CMK (cell line): ENCODE measurements at places on chromosomes 1 and 21.

DNA sequence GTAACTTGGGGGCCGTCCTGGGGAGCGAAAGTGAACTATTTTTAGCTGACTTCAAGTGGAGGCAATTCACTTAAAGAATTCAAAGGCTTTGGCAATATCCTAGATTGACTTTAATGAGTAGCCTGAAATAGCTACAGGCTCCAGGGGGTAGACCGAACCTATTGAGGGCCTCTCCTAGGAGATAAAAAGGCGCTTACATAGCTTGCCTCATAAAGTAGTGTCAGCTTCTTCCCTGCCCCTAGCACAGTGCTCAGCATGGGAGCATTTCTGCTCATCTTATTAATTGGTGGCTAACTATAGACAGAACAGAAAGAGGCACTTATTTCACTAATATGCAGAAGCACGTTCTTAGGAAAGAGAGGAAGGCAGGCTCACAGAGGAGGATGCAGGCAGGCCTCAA, 12.3 kb upstream of the CTNNBIP1 start:
- no peak for DNase-seq

GRCh38 chr1:12081648-12082396, 18.7 kb downstream of the TNFRSF8 start:
- DNase-seq, result no peak

DNA sequence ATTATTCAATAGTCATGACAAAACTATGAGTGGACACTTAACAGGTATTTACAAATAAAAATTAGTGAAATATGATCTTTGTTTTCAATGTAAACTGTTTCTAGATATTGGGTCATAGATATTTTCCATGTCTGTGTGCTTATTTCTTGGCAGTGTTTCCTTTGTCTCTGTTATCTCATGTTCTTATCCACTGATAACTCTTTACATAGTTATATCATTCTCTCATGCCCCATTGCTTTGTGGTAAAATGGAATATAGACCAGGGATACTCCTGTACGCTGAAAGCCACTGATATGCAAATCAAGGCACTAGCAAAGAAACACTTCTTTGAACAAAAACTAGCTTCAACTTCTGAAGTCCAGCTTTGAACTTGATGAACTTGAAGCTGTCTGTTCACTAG, 113.1 kb downstream of the ITSN1 start:
- DNase-seq, result no peak

DNA sequence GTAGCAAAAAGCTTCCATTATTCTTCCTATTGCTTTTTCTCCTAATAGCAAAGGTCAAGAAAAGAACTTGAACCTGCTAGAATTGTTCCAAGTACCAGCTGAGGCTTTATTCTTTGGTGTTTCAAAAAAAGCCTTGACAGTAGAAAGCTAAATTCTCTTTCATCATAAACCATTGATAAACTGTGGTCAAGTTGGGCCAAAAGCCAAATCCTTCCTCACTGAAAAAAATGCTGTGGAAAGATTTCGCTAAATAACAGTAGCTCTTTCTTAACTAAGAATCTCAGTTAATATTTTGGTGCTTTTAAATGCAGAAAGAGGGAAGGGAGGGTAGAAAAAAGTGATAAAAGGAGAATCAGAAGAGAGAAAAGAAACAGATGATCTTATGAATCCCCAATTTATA, 14.0 kb upstream of the JAM2 start:
- no peak for DNase-seq

DNA sequence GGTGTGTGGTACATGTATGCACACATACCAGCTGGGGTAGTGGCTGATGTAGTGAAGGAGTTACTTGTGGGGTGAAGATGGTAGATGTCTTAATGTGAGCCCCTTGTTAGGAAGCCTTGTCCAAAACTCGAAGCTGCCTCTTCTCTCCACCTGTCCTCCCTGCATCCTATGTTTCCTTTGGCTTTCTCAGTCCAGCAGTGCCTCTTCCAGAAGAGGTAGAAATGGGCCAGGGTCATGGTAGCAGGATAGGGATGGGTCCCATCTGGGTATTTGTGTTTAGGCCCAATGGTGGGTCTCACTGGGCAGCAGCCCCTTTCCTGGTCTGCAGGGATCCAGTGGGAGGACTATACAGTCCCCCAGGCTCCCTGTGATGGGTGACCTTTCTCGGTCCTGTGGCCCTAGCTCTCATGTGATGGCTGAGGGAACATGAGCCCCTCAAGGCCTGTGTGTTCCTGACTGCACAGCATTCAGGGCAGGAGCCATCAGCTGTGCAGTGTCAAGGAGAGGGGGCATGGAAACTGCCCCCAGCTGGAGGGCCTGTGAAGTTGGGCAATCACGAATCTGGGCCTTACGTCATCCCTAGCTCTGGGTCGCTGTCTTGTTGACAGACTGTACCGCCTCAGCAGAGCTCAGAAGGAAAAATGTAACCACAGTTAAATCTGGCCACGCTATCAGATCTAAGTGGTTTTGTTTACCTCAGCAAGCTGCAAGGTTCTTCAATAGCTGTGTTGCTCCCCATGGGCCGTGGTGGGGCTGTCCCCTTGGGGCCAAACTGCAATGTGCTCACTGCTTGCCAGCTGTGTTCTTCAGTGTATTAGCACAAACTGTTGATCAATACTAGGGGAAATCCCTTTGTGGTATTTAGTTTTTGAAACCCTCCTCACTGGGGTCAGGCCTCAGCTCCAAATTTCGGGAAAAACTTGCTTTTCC, 82.7 kb downstream of the NOS1AP start:
- peak; percentile 41 for DNase-seq

DNA sequence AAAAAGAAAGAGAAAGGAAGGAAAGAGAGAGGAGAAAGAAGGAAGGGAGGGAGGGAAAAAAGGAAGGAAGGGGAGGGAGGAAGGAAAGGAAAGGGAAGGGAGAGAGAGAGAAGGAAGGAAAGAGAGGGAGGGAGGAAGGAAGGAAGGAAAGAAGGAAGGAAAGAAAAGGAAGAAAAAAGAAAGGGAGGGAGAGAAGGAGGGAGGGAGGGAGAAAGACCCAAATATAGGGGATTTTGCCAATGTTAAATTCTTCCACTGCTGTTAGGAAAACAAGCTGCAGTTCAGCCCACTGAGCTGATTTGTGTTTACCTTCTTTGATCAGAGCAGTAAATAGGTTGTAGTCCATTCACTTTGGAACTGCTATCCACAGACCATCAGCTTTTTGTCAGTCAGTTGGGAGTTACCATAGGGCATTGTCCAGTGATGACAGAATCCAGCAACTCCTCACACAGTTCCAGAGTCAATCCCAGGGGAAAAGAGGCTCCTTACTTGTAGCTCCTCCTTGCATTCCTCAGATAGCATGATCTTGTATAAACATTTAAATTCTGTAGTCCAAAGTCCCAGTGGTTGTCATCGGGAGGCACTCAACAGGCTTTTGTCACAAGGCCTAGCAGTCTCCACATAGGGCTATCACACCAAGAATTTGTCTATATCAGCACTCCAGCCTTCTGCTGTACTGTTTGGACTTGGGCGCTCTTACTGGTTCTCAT, 13.5 kb upstream of the PPP1R8 start:
- DNase-seq, result no peak

GRCh38 chr1:53410100-53410541, 49.1 kb upstream of the DMRTB1 start:
- no peak for DNase-seq

DNA sequence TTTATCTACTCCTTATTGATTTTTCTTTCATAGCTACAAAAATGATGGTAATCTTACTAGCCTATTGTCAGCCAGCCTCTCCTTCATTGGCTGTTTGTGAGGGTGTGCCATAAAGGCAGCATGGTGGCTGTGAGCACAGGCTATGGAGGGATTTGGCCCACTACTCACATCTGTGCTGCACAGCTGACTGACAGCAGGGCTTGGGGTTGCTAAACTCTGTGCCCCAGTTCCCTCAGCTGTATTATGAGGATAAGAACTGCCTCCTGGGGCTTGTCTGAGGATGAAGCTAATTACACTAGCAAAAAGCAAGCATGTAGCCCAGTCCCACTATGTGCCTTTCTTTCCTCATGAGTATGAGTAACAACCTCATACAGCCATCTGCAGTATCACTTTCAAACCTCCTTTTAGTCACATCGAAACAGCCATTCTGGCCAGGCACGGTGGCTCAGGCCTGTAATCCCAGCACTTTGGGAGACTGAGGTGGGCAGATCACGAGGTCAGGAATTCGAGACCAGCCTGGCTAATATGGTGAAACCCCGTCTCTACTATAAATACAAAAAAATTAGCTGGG, 66.2 kb downstream of the COQ8A start:
- no peak for DNase-seq

GRCh38 chr1:205230982-205231381, 3.2 kb downstream of the TMCC2 start:
- no peak for DNase-seq
